ENCODE measurements at places on chromosomes 12 and 14. TPM values are rescaled to one million over a fixed set of nuclear protein-coding genes. Genes with fewer than 3 reads are reported as not detected.

Gene RPGRIP1
- total RNA-seq = 0.08 TPM

- no peaks in the 10 kb centered on the region for H3K27me3 ChIP-seq
- H3K36me3 ChIP-seq = peaks cover 7% of the 10 kb centered on the region
- DNase-seq = no peak
- peaks cover 32% of the 10 kb centered on the region for H3K4me1 ChIP-seq
Measured at GRCh38 chr12:94033101-94033500, 115.3 kb upstream of the PLXNC1 start.

Gene RIPK3
- 5.4 TPM for total RNA-seq

Gene NTF3
- total RNA-seq = not detected

GRCh38 chr14:31071151-31071550 lies 45.0 kb upstream of the STRN3 start:
- no peaks in the 10 kb centered on the region for H3K4me1 ChIP-seq
- H3K36me3 ChIP-seq = peaks cover 8% of the 10 kb centered on the region
- no peaks in the 10 kb centered on the region for H3K27me3 ChIP-seq
- H3K27ac ChIP-seq = no peak overlapping the region
- H3K4me3 ChIP-seq = no peak overlapping the region

GRCh38 chr12:52198454-52199215 lies 6.8 kb upstream of the KRT80 start:
- H3K4me1 ChIP-seq = peaks cover 7% of the 10 kb centered on the region
- H3K36me3 ChIP-seq = no peaks in the 10 kb centered on the region
- H3K27ac ChIP-seq = no peak overlapping the region
- no peak overlapping the region for H3K4me3 ChIP-seq

DNA sequence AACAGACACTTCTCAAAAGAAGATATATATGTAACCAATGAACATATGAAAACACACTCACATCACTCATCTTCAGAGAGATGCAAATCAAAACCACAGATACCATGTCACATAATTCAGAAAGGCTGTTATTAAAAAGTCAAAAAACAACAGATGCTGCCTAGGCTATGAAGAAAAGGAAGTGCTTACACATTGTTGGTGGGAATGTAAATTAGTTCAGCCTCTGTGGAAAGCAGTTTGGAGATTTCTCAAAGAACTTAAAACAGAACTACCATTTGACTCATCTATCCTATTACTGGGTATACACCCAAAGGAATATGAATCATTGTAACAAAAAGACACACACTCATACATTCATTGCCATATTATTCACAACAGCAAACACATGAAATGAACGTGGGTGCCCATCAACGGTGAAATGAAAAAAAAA lies 35.1 kb downstream of the EIF2S3B start:
- H3K36me3 ChIP-seq = peaks cover 18% of the 10 kb centered on the region
- peak overlapping the region; percentile 52 for H3K4me3 ChIP-seq
- DNase-seq = no peak
- H3K4me1 ChIP-seq = peaks cover 41% of the 10 kb centered on the region
- peak overlapping the region; percentile 86 for H3K27ac ChIP-seq

GRCh38 chr14:95609398-95609990 lies 74.6 kb downstream of the GLRX5 start:
- peaks cover 33% of the 10 kb centered on the region for H3K27me3 ChIP-seq
- no peaks in the 10 kb centered on the region for H3K36me3 ChIP-seq
- H3K27ac ChIP-seq = no peak overlapping the region
- DNase-seq = no peak
- no peak overlapping the region for H3K4me3 ChIP-seq
- H3K4me1 ChIP-seq = no peaks in the 10 kb centered on the region

DNA sequence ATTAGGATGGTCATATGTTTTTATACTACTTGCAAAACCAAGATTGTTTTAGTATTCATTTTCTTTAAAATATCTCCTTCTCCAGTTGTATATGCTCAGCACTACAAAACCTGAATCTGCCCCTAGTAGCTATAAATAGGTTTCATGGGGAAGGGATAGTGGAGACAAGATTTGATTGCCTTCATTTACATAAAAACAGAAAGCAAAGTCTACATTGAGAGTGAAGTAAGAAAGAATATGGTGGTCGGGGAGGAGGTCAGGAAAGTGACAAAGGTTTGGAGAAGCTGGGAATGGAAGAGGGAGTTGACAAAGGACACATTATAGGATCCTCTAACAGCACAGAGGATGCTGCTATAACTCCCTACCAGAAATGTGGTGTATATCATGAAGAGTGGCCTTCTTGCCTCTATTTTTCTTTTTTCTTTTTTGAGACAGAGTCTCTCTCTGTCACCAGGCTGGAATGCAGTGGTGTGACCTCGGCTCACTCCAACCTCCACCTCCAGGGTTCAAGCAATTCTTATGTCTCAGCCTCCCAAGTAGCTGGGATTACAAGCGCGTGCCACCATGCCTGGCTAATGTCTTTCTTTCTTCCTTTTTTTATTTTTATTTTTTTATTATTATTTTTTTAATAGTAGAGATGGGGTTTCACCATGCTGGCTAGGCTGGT lies 6.6 kb upstream of the LRP6 start:
- no peaks in the 10 kb centered on the region for H3K4me1 ChIP-seq
- H3K4me3 ChIP-seq = no peak overlapping the region
- peaks cover 1% of the 10 kb centered on the region for H3K36me3 ChIP-seq
- H3K27ac ChIP-seq = no peak overlapping the region

Gene GUCY2C
- total RNA-seq = not detected

- H3K27ac ChIP-seq = no peak overlapping the region
- no peaks in the 10 kb centered on the region for H3K36me3 ChIP-seq
- no peak overlapping the region for H3K4me3 ChIP-seq
- no peaks in the 10 kb centered on the region for H3K27me3 ChIP-seq
Measured at GRCh38 chr14:79571366-79571765, 639.9 kb downstream of the DIO2 start.

Gene GTF2H3
- total RNA-seq = 95.9 TPM

All from activated naive CD8-positive, alpha-beta T cell treated with anti-CD3 and anti-CD28 coated beads for 36 hours (primary cell).